ENCODE measurements at places on chromosomes 2 and 18.

- DNase-seq = no peak
Measured at GRCh38 chr2:172446474-172447063, 19.2 kb downstream of the ITGA6 start.

DNA sequence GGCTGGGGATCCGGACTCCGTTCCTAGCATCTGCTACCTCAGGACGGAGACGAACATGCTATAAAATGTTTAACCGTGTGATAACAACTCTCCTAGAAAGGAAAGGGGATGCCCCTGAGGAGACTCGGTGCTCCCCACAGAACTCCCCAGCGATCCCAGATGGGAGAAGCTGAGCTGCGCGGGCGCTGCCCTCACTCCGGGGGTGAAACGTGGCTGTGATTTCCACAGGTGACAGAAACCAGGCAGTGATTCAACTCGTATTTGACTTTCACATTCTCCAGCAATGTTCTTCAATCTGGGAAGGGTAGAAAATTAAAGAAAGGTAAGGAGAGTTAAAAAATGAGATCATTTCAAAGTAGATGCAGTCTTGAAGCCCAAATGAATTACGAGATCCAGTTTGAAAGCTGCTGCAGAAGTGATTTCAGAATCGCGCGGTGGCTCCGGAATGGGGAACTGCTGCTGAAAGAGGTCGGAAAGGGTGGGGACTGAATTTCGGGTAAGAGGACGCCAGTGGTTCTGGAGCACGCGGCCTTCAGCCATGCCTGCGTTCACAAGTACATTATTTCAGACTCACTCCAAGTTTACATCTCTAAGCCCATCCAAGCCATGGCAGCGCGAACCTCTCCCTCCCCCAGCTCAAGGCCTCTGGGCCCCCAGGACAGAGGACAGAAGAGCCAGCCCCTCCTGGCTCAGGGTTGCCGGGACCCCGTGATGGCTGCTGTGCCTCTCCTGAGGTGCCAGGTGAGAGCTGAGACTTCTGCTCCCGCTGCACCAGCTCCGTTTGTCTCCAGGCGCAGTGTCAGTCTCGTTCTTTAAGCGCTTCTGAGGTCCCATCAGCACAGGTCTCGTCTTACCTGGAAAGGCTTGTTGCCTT, 39.5 kb downstream of the ADNP2 start:
- no peak for DNase-seq

- DNase-seq = no peak
Measured at GRCh38 chr2:36482576-36483214, 115.3 kb downstream of the FEZ2 start.

- DNase-seq = no peak
Measured at GRCh38 chr18:67074309-67074708, 442.2 kb downstream of the DSEL start.

DNA sequence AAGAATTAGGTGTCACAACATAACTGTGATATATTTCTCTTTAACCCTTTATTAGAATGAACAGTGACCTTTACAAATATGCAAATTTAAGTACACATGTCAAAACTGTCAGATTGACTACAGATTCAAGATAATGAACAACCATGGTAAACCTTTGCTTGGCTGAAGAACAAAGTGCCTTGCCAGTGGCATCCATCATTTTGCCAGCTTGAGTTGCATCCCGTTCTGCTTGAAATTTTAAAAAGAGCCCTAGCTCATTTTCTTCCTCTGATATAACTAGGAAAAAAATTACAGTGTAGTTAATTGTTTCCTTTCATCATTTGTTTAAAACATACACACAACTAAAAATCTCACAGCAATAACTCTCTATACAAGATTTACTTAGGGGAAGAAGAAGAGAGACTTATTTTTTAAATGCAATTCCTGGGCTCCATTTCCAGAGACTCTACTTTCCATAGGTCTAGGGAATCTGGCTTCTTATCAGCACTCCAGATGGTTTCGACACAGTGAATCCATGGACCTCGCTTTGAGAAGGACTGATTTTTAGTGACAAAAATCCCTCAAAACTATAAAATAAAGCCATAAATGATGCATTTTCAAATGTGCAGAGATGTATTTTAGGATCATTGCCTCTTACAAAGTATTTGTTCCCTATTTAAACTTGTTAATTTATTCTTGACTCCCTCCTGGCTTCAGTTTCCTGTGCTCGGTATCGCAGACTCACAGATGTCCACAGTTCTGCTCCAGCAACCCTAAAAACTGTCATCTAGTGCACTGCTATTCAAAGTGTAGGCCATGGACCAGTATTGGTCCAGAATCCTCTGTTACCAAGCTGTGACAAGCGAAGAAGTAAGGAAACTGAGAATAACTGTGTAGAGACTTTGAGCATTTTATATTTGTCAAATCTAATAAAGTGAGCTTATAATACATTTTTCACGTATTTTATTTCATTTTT, 50.1 kb downstream of the ICA1L start:
- DNase-seq = no peak

DNA sequence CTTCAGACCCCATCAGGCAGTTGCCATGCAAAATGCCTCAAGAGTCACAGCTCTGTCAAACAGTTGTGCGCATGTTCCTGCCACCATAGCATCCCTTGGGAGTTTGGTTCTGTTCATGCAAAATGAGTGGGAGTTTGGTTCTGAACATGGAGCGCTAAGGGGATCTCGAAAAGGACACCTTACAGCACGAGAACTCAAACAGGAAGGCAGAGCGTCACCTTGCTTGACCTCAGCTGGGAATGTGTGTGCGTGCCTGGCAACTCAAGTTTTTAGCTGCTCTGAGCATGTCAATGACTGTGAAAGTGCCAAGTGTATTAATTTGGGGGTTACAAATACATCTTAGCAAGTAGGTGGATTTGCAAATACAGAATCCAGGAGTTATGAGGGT, 16.6 kb downstream of the MALL start:
- no peak for DNase-seq

DNA sequence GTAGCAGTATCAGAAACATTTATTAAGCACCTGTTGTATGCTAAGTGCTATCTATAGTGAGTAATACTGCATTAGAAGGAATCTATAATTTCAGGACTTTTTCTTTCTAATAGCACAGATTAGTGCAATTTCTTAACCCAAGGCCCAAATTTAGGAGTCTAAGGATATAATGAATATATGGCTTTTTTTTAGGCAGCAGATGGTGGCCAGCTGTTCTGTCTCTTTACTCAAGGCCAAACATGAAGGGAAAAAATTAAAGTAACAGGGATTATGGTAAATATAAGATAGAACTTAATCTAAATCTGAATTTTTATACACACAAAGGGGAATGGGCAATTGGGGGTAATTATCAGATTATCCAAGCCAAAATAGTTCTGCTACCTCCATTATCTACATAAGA, 230.6 kb upstream of the SP5 start:
- no peak for DNase-seq

All from activated T-helper 1 cell treated with anti-CD3 and anti-CD28 coated beads, Interleukin-2, amount 50 U/mL, for 16 hours (primary cell).